Gastrocnemius medialis (tissue), 4 donors: ENCODE measurements at places on chromosomes 16 and 17. TPM values are rescaled to one million over a fixed set of nuclear protein-coding genes. Genes with fewer than 3 reads are reported as not detected.

DNA sequence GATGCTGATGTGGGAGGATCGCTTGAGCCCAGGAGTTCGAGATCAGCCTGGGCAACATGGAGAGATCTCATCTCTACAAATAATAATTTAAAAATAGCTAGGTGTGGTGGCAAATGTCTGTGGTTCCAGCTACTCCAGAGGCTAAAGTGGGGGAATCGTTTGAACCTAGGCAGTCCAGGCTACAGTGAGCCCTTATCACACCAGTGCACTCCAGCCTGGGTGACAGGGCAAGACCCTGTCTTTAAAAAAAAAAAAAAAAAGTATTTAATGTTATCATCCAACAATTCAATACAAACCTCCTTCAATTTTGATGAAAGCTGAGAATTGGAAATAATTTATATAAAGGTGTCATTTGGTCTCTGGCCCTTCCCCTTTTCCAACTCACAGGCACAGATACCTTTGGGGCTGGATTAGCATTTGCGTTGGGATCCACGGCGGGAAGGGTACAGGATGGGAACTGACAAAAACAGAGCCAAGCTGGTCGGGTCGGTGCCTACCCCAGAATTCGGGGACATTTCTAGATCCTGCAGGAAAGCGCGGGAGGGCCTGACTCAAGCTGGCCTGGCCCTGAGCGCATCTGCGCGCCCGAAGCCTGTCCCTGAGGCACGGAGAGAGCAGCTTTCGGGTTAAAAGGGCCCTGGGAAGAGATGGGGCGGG is 860 bp upstream of the DCAF7 start:
- H3K27me3 ChIP-seq, result no peaks in the 10 kb centered on the region
- peaks cover 36% of the 10 kb centered on the region for H3K4me1 ChIP-seq
- peak overlapping the region; percentile 87 for H3K27ac ChIP-seq
- DNase-seq, result no peak
- H3K4me3 ChIP-seq, result peak overlapping the region; percentile 66

DNA sequence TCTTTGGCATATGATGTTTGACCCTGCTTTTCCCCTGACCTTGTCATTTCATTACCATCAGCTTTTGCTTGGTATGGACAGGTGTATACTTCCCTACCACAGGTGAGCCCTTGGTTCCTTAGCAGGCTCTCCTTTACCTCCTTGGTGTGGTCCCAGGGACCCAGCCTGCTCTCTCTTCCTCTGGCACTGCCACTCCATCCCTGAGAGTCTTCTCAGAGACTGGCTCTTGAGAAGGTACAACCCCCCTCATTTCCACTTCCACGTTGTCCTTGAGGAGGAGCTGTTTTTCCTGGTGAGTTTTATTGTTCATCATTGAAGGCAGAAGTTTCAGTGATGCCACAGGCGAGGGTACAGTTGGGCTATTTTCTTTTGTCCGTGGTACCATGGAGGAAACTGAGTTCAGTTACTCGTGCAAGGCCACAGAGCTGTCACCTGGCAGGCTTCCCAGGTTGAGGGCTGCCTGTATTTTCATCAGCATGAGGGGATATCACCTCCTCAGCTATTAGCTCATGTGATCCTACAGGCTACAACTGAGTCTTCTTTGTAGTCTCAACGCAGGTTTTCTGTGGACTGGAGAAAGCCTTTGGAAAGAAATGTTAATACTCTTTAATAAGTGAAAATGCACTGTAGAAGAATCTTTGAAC is 52.3 kb downstream of the MSI2 start:
- H3K27me3 ChIP-seq, result no peaks in the 10 kb centered on the region
- no peak overlapping the region for H3K27ac ChIP-seq
- DNase-seq, result no peak
- no peak overlapping the region for H3K4me3 ChIP-seq
- peaks cover 60% of the 10 kb centered on the region for H3K4me1 ChIP-seq

GRCh38 chr17:14201021-14201987 is 35.4 kb downstream of the CDRT15 start:
- H3K4me3 ChIP-seq, result no peak overlapping the region
- H3K27me3 ChIP-seq, result no peaks in the 10 kb centered on the region
- H3K36me3 ChIP-seq, result no peaks in the 10 kb centered on the region

- DNase-seq, result no peak
- no peaks in the 10 kb centered on the region for H3K4me1 ChIP-seq
- no peak overlapping the region for H3K4me3 ChIP-seq
- no peak overlapping the region for H3K27ac ChIP-seq
- H3K27me3 ChIP-seq, result no peaks in the 10 kb centered on the region
- H3K36me3 ChIP-seq, result no peaks in the 10 kb centered on the region
Observed at GRCh38 chr17:48174833-48175523, 67.4 kb downstream of the SNX11 start.

DNA sequence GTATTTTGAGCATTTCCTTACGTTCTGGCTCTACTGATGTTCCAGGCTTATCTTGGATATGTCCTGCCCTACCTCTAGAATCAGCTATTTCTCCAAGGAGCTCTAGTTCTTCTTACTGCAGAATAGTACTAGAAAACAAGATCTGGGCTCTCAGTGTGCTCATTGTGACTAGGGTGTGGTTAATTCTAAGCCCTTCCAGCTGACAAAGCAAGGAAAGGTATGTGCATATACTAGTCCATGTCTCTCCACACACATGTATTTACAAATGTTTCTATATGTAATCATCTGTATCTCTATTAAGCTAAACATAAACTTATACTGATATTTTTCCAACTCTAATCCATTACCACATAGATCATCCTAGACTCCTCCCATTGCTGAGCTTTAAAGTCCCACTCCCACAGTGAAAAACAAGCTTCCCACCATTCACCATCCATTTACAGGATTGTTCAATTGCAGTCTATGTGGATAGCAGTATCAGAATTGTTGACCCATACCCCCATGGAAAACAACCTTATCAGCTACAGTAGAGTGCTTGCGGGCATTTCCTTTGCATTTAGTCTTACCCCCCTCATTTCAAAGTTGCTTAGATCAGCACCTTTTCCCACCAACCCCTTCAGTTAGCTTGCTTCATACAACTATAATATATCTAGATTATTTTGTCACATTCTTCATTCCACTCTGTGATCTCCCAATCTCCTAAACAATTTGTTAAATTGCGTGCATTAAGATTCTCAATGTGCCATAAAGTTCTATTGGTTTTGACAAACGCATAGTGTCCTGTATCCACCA is 194.5 kb downstream of the SOX9 start:
- H3K27ac ChIP-seq, result no peak overlapping the region
- no peaks in the 10 kb centered on the region for H3K27me3 ChIP-seq
- DNase-seq, result no peak
- no peak overlapping the region for H3K4me3 ChIP-seq
- no peaks in the 10 kb centered on the region for H3K4me1 ChIP-seq
- H3K36me3 ChIP-seq, result no peaks in the 10 kb centered on the region

- H3K27ac ChIP-seq, result no peak overlapping the region
- H3K4me3 ChIP-seq, result no peak overlapping the region
- H3K36me3 ChIP-seq, result peaks cover 55% of the 10 kb centered on the region
- no peak for DNase-seq
- H3K4me1 ChIP-seq, result peaks cover 8% of the 10 kb centered on the region
Observed at GRCh38 chr16:70496513-70496912, 26.8 kb downstream of the COG4 start.

- H3K27me3 ChIP-seq, result no peaks in the 10 kb centered on the region
- no peak overlapping the region for H3K4me3 ChIP-seq
- no peak overlapping the region for H3K27ac ChIP-seq
- H3K36me3 ChIP-seq, result no peaks in the 10 kb centered on the region
Observed at GRCh38 chr17:62724398-62725146, 83.5 kb downstream of the MARCHF10 start.

DNA sequence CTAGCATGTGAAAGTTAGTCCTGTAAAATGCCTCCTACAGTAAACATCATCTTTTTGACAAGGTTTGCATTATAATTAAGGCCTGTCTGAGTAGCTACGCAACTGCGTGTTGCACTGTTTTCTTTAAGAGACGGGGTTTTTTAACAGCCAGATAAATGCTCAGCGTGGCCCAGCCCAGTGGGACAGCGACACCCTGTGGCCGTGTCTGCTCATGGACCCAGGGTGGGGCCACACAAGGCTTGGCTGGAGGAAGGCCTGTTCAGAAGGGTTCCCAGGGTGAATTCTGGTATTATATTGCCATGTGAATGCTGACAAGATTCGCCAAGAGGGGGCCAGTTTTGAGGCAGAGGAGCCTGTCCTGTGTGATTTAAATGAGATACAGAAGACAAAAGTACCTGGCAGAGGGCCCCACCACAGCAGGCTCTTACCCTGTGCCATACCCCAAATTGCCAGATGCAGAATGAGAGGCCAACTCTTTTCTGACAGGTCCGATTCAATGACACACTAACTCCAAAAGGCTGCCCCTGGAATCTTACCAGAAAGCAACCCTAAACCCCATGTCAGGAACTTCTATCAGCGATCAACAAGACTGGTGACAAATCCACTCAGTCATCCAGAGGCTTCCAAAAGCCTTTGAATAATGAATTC is 65.9 kb upstream of the IRX6 start:
- no peak overlapping the region for H3K27ac ChIP-seq
- DNase-seq, result no peak
- H3K27me3 ChIP-seq, result no peaks in the 10 kb centered on the region
- H3K36me3 ChIP-seq, result no peaks in the 10 kb centered on the region
- peaks cover 11% of the 10 kb centered on the region for H3K4me1 ChIP-seq
- no peak overlapping the region for H3K4me3 ChIP-seq

- H3K36me3 ChIP-seq, result no peaks in the 10 kb centered on the region
- H3K4me3 ChIP-seq, result no peak overlapping the region
- H3K4me1 ChIP-seq, result no peaks in the 10 kb centered on the region
- H3K27me3 ChIP-seq, result no peaks in the 10 kb centered on the region
- H3K27ac ChIP-seq, result no peak overlapping the region
Observed at GRCh38 chr17:40722241-40722640, 18.7 kb upstream of the KRT24 start.

DNA sequence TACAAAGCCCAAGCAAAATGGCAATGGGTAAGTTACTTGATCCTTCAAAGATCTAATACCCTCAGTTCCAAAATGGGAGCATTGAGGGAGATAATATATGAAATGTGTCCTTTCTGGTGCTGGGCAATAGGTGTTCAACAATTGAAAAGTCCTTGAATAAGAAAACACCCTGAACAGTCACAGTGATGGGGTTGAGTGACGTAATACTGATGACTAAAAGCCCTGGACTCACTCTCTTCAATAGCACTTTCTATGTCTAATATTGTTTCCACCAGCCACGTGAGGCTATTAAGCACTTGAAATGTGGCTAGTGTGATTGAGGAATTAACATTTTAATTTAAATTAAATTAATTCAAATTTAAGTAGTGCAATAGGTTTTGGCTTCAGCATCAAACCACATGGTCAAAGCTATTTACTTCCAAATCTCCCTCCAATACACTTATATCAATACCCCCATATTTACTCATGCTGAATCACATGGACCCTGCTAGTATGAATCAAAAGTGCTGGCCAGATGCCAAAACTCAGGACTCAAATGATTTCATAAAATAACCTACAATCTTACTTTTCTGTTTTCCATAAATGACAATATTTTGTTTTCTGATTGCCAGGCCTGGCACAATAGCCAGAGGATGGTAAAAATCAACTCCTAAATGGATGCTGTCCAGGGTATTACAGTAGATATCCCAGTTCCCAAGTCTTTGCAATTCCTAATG is 516.2 kb downstream of the HAPSTR1 start:
- no peaks in the 10 kb centered on the region for H3K4me1 ChIP-seq
- H3K36me3 ChIP-seq, result no peaks in the 10 kb centered on the region
- no peak for DNase-seq
- no peak overlapping the region for H3K27ac ChIP-seq
- no peak overlapping the region for H3K4me3 ChIP-seq
- H3K27me3 ChIP-seq, result no peaks in the 10 kb centered on the region

DNA sequence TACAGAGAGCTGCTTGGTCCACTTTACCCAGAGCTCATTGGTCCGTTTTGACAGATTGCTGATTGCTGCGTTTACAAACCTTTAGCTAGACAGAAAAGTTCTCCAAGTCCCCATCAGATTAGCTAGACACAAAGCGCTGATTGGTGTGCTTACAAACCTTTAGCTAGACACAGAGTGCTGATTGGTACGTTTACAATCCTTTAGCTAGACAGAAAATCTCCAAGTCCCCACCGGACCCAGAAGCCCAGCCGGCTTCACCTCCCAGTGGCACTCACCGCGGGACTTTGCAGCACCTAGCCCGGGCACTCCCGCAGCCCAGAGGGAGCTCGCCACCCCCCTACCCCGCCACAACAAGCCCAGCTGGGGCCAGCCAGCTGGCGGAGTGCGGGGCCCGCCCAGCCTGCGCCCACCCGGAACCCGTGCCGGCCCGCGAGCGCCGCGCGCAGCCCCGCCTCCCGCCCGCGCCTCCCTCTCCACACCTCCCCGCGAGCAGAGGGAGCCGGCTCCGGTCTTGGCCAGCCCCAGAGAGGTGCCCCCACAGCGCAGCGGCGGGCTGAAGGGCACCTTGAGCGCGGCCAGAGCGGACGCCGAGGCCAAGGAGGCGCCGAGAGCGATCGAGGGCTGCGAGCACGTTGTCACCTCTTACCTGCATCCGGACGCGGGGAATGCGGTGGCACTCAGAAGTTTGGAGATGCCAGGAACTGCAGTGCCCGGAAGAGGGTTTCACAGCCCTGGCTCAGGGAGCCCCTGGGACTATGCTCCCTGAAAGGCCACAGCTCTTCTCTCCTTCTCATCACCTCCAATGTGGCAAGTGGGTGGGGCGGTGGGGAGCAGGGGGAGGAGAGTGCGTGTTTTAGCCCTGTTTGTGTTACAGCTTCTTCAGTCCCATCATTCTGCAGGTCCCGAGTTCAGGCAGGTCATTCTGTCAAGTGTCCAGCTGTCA is 1504.5 kb downstream of the CDH11 start:
- no peak overlapping the region for H3K4me3 ChIP-seq
- no peaks in the 10 kb centered on the region for H3K36me3 ChIP-seq
- no peaks in the 10 kb centered on the region for H3K27me3 ChIP-seq
- no peak for DNase-seq
- H3K27ac ChIP-seq, result no peak overlapping the region

- no peak overlapping the region for H3K27ac ChIP-seq
- DNase-seq, result no peak
- H3K27me3 ChIP-seq, result no peaks in the 10 kb centered on the region
- no peak overlapping the region for H3K4me3 ChIP-seq
- H3K4me1 ChIP-seq, result no peaks in the 10 kb centered on the region
Observed at GRCh38 chr17:22128723-22129122, 436.4 kb downstream of the KCNJ18 start.

GRCh38 chr17:28738680-28739384 is 5.0 kb upstream of the TRAF4 start:
- no peak overlapping the region for H3K27ac ChIP-seq
- no peaks in the 10 kb centered on the region for H3K36me3 ChIP-seq
- no peak overlapping the region for H3K4me3 ChIP-seq
- H3K27me3 ChIP-seq, result no peaks in the 10 kb centered on the region

The TRIM72 gene
- 94.5 TPM for total RNA-seq

The MEIOC gene
- not detected for total RNA-seq

The ALOX15B gene
- total RNA-seq, result 0.62 TPM

The TVP23C gene
- total RNA-seq, result not detected

The DPEP1 gene
- not detected for total RNA-seq

The SHISA9 gene
- total RNA-seq, result not detected
